Fibroblast of skin of scalp (primary cell): ENCODE measurements at places on chromosomes 7 and 10.

DNA sequence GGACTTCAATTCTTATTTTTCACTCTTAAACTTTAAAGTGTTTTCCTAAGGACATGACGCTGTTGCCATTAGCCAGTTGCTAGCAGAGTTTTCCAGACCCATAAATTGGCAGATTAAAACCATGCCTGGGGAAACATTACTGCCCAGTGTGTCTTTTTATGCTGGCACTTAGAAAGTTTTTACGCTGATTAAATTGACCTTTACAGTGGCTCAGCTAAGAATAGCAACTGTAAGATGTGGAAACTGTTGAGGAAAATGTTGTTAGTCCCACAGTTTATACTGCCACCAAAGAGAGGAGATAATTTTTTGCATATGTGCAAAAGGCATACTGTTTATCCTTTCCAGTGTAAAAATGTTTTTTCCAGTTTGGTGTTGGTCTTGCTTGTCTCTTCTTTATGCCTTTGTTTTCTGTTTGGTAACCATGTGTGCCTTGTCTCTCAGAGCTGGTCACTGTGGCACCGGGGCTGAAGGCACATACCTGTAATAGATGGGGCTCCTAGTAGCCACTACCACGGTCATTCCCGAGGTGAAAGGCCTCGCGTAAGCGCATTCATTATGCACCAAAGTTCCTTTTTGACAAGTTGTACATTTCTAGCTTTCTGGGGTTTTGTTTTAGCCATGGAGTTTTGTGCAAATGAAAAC is 45.3 kb downstream of the CYP17A1 start:
- DNase-seq, result no peak

- peak; percentile 64 for DNase-seq
Measured at GRCh38 chr7:40329601-40330153, 194.9 kb downstream of the SUGCT start.

- DNase-seq, result no peak
Measured at GRCh38 chr10:84948644-84949043, 620.3 kb downstream of the CCSER2 start.

DNA sequence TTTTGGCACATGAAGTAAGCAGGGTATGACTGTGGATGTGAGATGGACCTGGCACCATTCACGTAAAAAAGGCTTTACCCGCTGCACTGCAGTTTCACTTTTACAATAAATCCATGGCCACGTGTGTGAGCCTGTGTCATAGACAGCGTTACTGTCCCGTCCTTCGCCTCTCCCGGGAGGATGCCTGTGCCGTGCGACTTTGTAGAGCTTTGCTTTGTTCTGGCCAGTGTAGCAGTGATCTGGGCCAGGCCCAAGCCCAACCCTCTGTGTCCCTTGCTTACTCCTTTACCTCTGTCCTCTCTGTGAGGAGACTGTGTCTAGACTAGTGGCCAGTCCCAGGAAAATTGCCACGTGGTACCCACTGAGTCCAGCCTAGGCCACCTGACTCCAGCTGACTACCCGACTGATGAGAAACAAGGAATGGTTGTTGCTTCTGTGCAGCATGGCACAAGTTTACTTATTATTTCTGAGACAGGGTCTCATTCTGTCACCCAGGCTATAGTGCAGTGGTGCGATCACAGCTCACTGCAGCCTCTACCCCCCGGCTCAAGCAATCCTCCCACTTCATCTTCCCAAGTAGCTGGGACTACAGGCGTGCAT is 48.1 kb downstream of the JAKMIP3 start:
- DNase-seq, result no peak

DNA sequence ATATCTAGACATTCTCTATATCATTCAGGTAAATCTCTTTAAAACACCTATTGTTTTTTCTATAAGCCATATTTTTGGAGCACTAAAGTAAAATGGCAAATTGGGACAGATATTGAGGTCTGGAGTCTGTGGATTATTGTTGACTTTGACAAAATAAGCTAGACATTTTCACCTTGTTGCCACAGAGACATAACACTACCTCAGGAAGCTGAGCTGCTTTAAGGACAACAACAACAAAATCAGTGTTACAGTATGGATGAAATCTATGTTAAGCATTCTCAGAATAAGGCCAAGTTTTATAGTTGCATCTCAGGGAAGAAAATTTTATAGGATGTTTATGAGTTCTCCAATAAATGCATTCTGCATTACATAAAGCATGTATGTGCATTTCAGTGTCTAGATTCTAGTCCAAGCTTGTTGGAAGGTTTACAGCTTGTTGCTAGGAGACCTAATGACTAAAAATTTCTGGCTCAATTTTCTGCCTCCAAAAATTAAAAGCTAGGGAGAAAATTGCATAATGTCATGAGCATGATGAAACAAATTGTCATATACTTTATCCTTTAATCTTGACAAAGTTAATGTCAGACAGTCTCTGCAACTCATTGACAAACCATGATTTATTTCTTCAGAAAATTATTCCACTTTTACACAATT is 18.3 kb downstream of the LIPM start:
- peak; percentile 83 for DNase-seq

- no peak for DNase-seq
Measured at GRCh38 chr10:19705250-19705649, 111.0 kb upstream of the PLXDC2 start.

- no peak for DNase-seq
Measured at GRCh38 chr10:117257721-117258120, 16.8 kb downstream of the SLC18A2 start.

DNA sequence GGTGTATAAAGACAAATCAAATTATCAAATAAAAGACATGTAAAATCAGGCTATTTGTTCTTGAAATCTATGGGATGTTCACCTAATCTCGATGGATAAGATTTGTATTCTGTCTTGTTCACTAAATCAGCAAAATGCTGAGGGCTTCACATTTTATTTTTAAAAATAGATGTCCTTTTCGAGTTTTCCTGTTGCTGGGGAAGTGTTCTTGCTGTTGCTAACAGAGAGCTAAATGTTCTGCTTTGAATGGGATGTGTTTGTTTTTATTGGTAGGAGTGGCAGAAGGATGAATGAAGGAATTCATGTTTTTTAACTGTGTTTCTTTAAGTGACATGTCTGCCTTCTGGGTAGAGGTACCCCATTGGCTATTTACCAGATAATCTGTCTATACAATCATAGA is 7.3 kb upstream of the SNX13 start:
- no peak for DNase-seq

GRCh38 chr7:34208878-34209621 is 303.7 kb downstream of the BMPER start:
- peak; percentile 32 for DNase-seq

DNA sequence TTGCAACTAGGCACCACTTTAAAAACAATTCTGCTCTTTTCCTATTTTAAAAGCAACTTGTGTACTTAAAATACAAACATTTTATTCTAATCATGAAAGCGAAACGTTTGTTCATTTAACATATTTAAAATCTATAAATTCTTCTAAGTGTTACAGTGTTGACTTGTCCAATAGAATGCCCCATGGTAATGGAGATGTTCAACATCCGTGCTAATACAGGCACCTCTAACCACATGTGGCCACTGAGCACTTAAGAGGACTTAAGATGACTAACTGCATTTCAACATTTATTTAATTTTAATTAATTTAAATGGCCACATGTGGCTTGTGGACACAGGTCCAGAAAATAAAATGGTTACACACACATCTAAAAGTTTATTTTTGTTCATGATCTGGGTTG is 115.1 kb downstream of the TPK1 start:
- no peak for DNase-seq

- no peak for DNase-seq
Measured at GRCh38 chr7:17709599-17709998, 230.7 kb downstream of the SNX13 start.
